Activated naive CD8-positive, alpha-beta T cell treated with anti-CD3 and anti-CD28 coated beads, Interleukin-2, amount 50 U/mL, for 16 hours (primary cell): ENCODE measurements at places on chromosomes 4 and X.

DNA sequence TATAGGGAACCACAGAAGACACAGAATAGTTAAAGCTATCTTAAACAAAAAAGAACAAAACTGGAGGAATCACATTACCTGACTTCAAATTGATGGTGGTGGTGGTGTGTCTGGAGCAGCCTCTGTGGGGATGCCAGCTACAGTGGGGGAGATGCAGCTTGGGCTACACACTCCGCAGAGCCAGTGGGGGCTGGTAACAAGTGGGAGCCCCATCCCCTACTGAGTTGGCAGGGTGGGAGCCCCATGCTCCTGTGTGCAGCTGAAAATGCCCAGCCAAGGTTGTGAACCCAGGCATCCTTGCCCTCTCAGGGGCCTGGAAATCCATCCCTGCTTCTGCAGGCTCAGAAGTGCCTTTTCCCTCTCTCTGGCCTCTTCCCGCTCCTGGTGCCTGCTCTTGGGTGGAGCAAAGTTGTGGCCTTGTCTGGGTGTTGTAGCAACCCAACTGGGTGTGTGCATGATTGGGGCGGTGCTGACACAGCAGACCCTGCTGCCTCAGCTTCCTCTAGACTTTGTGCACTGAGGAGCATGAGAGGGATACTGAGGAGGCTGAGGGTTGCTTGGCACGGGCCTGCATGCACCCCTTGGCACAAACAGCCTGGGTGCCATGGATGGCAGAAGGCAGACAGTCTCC, 38.9 kb downstream of the SH3BGRL start:
- DNase-seq: no peak

GRCh38 chr4:98093662-98094061, 49.6 kb downstream of the STPG2 start:
- no peak for DNase-seq

DNA sequence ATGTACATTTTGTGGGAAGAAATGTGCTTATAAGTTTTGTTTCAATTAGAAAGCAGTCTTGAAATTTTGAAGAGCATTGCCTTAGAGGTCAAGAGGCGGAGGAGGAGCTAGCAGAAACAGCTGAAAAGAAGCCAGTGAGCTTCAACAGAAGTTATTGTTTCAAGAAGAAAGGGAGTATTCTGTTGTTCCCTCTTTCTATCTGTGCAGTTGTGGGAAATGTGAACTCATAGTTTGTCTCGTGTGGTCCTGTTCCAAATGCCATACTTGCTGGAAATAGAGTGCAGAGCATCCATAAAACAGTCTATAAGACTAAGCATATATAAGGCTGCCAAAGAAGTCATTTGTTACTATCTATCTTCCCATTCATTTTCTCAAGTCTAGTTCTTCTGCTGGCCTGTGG, 1015.7 kb downstream of the DMD start:
- DNase-seq: no peak

- no peak for DNase-seq
Measured at GRCh38 chr4:89665662-89666061, 171.3 kb downstream of the SNCA start.

GRCh38 chr4:92236877-92237276, 66.9 kb upstream of the GRID2 start:
- DNase-seq: no peak

DNA sequence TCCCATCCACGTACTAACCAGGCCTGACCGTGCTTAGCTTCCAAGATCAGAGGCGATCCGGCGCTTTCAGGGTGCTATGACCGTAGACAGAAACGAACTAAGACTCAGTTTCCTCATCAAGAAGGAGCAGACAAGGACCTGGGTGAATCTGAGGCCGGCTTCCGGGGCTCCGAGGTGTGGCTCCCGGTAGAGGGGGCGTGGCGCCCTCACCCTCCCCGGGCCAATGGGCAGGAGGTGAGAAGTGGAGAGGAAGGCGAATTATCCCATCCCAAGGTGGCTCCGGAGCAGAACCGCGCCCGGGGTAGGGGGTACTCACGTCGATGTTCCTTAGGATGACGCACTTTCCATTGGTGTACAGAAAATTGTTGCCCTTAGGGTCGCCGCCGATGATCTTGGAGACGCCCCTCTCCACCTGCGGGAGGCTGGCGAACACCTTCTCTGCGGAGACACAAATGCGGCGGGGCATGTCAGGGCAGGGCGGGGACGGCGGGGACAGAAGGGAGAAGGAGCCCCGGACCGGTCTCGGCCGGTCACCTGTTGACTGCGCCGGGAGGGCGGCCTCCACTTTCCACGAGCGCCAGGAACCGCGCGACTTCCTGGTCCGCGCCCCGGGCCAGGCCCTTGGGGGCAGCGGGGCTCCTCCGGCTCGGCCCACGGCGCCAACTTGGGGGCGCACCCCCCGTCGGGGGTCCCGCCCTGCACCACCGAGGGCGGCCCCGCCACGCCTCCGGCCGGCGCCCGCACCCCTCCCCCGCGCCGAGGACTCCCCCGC, 616 bp downstream of the WDR1 start:
- DNase-seq: peak; percentile 26

DNA sequence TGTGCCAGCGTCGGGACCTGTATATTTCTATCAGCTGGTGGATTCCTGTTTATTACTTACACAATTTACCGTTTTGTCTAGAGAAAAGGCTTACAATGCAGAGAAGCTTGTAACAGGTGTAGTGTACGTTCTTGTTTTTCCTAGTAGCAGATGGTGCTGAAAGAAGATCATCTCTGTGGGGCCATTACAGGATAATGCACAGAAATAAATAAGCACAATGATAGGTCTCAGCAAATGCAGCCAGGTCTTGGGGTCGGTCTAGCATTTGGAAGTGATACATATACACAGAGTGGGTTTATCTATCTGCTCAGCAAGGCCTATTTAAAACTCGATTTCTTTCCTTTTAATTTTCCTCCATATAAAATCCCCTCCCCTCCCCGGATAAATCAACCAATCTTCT, 180.9 kb upstream of the LCORL start:
- no peak for DNase-seq

- no peak for DNase-seq
Measured at GRCh38 chrX:153474718-153475117, 4.3 kb upstream of the HAUS7 start.

- no peak for DNase-seq
Measured at GRCh38 chr4:40349561-40350198, 14.5 kb downstream of the CHRNA9 start.

- DNase-seq: no peak
Measured at GRCh38 chr4:4362991-4363697, 23.8 kb upstream of the NSG1 start.

- DNase-seq: no peak
Measured at GRCh38 chr4:791898-792625, 33.9 kb downstream of the CPLX1 start.

- no peak for DNase-seq
Measured at GRCh38 chr4:122104184-122104583, 47.9 kb upstream of the BLTP1 start.

- DNase-seq: no peak
Measured at GRCh38 chrX:9324676-9325075, 140.2 kb upstream of the TBL1X start.

DNA sequence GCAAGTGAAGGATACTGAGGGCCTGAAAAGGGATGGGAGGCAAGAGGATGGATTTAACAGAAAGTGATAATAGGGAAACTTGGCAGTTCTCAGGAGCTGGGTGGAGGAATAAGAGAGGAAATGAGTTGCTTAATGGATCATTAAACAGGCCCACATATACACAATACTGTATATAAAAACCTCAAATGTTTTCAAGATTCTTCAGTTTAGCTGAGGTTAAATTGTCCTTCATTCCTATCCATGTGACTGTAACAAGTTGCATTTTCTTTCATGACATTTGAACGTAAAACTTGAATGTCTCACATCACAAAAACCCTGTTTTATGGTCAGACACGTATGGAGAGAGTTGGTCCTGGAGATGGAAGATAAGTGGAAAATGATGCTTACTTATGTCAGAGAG, 76.5 kb upstream of the PLAC8 start:
- no peak for DNase-seq

DNA sequence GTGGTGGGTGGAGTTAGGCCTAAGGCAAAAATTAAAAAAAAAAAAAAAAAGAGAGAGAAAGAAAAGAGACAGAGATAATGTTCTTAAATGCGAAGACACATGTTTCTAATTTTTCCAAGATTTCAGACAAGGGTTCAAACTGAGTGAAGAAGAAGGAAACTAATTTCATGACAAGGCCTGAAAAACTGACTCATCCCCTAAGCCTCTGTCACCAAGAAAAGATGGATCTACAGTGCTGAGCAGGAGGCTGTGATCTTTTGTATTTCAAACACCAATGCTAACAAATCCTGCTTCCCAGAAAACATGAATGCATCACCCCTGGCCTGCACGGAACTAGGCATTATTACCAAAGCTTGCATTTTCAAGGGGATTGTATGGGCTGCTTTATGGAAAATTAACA, 75.3 kb downstream of the PPARGC1A start:
- no peak for DNase-seq

DNA sequence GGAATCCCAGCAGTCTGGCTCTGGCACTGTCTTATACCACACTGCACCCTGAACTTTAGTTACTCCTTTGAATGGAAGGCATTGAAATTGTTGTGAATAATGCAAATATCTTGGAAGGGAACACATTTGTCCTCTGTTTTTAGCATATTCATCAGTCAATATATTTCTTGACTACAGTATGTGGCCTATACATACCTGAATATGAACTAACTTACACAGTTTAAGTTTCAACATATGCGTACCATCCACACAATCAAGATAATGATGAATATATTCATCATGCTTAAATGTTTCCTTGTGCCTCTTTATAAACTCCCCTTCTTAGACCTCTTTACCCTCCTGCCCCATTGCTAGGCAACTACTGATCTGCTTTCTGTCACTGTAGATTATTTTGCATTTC, 145.7 kb upstream of the ESX1 start:
- no peak for DNase-seq
